Activated naive CD4-positive, alpha-beta T cell treated with anti-CD3 and anti-CD28 coated beads, Interleukin-2, amount 50 U/mL, for 72 hours (primary cell): ENCODE measurements at places on chromosomes 4 and X.

DNA sequence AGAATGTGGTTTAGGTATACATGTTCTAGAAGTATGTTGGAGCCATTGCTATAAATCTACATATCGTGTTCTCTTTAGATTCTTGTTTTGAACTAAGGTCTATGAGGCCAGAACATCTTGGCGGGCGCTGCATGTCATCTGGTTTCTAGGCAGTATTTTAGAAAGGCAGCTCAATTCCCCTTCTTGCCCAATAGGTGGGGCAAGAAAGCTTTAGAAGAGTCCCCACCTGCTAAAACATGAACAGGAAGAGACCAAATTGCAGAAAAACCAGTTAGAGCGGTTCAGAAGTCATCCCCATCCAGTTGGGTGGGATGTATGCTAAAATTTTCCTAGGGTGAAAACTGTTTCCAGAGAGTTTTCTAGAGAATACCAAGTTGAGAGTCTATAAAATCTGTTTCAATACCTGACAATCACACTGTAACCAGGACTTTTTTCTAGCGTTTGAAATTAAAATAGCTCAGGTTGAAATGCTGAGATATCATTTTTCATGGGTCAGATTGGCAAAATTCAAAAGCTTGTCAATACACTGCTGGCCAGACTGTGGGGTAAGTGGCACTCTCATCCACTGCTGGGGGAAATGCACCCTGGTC lies 17.5 kb upstream of the SH3KBP1 start:
- DNase-seq: peak; percentile 5

DNA sequence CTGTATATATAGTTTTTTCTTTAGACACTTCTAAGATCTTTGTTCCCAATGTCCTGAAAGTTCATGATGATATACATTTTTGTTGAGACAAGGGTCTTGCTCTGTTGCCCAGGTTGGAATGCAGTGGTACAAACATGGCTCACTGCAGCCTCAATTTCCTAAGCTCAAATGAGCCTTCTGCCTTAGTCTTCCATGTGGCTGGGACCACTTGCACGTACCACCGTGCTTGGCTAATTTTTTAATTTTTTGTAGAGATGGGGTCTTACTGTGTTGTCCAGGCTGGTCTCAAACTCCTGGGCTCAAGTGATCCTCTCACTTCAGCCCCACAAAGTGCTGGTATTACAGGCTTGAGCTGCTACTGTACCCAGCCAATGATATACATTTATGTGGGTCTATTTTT lies 132.9 kb upstream of the BCOR start:
- DNase-seq: no peak

DNA sequence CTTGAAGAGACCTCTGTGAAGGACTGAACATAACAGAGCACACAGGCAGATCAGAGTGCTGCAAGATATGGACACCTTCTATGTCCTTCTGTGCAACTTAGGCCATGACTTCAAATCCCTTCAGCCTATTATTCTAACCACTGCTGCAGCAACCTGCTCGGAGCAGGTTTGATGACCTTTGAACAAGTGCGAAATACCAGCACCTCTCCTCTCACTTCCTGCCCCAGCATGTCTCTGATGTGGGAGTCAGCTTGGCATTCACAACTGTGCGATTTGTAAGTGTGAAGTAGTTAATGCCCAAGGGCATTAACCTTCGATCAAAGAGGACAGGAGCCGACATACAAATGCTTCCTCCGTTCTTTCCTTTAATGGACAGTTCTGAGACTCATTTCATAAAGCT lies 1.6 kb upstream of the EXOC1 start:
- no peak for DNase-seq

DNA sequence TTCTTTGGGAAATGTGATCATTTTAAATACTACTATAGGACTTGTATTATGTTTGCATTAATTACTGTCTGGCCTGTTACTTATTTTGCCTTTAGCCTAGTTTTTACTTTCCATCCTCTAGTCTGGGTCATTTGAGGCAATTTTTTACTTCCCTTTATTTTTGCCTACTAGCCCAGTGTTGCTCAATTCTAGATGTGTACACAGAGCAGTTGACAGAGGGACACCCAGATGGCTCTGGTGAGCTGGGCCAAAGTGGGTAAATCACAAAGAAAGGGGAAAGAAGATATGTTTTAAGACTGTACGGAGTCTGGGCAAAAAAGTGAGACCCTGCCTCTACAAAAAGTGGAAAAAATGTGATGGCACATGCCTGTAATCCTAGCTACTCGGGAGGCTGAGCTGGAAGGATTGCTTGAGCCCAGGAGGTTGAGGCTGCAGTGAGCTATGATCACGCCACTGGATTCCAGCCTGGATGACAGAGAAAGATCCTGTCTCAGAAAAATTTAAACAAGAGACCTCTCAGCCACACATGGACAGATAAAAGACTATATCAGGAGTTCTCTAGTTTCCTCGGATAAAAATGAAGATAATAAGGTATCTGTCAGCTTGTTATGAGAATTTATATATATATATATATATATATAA lies 35.7 kb downstream of the APOO start:
- DNase-seq: no peak

DNA sequence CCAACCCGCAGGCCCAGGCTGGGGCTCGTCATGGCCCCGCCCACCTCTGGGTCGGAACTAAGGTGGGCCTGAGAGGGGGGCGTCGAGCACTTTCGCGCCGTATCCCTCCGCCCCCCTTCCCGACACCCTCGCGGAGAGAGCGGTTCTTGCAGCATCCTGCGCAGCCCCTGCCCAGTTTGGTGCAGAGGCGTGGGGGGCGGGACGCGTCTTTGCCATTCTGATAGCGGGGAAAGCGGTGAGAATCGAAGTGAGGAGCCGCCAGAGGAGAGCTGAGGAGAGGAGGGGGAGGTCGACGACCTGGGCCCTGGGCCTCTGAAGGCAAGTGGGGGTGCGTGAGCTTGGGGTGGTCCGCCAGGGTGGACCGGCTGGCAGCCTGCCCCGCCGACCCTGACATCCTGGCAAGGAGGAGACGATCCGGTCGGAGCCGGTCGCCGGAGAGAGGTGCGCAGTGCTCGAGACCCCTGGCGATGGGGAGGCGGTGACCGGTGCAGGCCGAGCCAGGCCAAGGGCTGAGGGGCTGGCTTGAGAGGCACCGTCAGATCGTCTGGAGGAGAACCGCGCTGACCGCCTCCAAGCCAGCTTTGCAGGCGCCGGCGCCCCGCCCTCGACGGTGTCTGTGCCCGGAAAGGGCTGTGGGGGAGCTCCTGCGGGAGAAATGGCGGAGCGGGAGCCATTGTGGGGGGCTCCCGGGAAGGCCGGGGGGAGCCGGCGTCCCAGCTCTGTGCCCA lies 25.5 kb downstream of the GPRASP3 start:
- no peak for DNase-seq

DNA sequence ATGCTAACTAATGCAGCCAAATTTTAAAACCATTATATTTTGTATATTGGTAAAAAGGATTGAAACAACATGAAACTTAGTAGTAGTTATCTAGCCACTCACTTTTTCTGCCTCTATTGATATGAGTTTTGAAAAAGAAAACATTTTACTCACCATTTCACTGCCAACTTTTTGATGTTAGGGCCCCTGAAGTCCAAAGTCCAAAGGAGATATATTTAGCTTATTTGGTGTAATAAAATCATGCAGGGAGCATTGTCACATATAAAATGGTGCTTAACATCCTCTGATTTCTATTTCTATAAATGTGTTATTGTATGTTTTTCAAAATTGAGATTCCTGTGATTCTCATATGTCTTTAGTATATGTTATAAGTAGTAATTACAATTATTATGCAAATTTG lies 24.5 kb upstream of the CXCL3 start:
- no peak for DNase-seq

DNA sequence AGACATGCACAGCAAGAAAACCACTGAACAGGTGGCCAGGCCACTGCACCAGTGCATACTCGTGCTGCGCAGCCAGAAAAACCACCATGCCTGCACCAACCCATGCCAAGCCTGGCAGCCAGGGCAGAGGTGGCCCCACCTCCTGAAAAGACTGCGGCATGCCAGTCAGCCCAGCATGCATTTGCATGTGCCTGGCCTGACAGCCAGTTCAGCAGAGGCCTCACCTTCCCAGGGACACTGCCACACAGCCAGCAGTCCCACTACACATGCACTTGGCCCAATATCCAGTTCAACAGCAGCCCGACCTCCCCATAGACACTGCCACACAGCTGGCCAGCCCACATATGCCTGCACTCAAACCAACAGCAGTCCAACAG lies 43.5 kb upstream of the DDX60 start:
- DNase-seq: no peak

- no peak for DNase-seq
Measured at GRCh38 chr4:10192331-10192730, 75.7 kb upstream of the WDR1 start.

- DNase-seq: no peak
Measured at GRCh38 chr4:141768954-141769353, 132.6 kb downstream of the IL15 start.

GRCh38 chr4:172232966-172233365 lies 419.8 kb downstream of the GALNTL6 start:
- DNase-seq: no peak

DNA sequence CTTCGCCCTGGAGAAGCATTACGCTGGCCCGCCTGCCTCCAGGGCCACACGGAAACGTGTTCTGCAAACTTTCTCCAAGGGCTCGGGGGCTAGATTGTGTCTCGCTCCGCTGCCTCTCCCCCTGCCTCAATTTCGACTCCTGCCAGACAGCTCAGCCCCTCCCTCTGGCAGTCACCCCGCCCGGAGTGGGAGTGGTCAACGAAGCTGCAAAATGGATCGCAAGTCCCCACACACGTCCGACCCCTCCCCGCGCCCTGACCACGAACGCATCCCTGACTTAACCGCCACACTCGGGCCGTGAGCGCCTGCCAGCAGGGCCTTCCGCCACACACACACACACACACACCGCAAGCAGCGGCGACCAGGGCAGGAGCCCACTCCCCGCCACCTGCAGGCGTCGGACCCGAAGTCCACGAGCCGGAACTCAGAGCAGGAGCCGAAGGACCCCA lies 47.0 kb upstream of the NKAP start:
- DNase-seq: no peak

DNA sequence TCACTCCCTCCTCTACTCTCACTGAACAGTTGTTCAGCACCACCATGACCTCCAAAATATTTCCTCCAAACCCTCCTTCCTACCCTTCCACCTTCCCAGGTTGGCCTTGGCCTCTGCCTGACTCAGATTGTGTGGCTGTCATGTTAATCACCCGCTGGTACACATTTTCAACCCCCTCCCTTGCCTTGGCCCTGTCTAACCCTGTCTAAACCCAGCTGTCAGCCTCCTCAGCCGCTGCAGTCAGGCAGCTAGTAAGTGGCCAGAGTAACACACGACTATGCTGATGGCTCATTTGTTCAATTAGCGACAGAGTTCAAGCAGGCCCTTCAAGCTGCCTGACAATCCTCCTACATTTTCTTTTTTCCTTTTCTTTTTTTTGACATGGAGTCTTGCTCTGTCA lies 18.0 kb downstream of the ING2 start:
- no peak for DNase-seq

DNA sequence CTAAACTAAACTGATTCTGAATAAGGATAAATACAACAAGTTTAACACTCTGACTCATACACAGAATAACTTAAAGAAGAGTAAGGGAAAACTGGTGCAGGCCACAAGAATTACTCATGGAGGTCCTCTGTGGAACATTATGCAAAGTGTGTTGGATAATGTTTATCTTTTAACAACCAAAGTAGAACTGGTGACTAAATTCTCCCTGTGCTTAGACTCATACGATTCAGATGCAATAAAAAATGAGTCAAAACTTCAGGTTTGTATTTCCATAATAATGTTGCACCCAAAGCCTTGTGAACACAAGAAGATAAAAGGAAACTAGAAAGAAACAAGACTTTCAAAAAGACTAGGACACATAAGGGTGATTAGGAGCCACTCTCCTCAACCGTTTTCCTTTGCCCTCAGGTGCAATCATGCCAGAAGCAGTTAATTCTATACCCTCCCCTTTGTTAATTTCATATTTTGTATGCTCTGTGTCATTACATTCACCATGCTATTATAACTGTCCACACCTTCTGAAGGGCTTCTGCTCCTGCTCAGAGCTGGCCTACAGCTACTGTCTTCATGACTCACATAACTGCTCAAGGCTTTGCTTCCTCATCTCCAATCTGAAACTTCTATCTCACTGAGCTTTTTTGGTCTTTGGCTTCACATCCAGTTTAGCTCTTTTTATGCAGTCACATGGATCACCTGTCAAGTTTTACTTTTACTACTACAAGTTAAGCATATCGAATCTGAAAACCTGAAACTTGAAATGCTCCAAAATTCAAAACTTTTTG lies 60.2 kb downstream of the KCNIP4 start:
- no peak for DNase-seq

DNA sequence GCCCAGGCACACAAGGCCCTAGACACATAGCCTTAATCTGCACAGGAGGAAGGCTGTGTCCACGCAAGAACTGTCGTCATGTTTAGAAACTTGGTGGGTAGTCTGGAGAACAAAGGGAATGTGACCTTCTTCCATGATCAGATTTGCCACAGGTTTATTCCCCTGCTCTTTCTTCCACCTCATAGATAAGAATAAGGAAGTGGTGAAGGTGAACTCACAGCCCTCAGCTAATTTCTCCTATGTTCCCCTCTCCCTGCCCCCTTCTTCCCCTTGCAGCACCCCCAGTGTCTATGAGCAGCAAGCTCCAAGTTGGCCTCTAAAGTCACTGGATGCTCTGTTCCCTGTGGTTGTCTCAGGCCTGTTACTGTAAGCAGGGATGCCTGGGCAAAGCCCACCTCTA lies 39.8 kb upstream of the LAS1L start:
- DNase-seq: no peak

GRCh38 chrX:149040873-149041535 lies 464.1 kb downstream of the IDS start:
- no peak for DNase-seq

- DNase-seq: no peak
Measured at GRCh38 chrX:102580891-102581290, 18.4 kb upstream of the ARMCX5 start.

GRCh38 chr4:88062311-88062710 lies 54.9 kb downstream of the PKD2 start:
- no peak for DNase-seq

DNA sequence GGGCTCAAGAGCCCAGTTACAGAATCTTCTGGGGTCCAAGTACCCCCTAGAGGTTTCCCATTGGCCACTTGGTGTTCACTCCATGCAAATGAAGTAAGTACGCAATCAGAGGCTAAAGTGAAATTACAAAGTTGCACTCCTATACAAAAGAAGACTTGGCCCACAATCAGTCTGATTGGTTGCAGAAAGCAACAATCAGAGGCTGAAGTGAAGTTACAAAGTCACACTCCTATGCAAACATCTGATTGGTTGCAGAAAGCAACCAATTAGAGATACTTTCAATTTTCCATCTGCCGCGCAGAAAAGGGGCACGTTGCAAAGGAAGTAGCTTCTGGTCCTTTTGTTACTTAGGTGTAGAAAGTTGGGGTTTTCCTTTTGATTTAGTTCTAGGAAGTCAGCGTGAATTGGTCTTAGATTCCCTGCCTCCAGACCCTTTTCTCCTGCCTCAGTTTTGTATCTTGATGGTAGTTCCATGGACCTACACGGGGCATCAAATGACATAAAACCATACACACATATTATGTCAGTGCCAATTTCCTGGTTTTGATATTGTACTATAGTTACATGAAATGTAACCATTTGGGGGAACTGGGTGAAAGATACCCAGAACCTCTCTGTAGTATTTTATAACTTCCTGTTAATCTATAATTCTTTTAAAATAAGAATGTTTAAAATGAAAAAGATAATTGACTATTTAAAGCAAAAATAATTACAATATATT lies 12.4 kb upstream of the PIN4 start:
- no peak for DNase-seq

GRCh38 chr4:150224896-150225591 lies 146.8 kb downstream of the DCLK2 start:
- DNase-seq: no peak

- DNase-seq: no peak
Measured at GRCh38 chrX:39582091-39582490, 515.7 kb downstream of the BCOR start.
